NCI-H1417 treated with DMSO at 0.1 percent for 48 hours (cell line): ENCODE measurements at places on chromosomes 6 and 20.

DNA sequence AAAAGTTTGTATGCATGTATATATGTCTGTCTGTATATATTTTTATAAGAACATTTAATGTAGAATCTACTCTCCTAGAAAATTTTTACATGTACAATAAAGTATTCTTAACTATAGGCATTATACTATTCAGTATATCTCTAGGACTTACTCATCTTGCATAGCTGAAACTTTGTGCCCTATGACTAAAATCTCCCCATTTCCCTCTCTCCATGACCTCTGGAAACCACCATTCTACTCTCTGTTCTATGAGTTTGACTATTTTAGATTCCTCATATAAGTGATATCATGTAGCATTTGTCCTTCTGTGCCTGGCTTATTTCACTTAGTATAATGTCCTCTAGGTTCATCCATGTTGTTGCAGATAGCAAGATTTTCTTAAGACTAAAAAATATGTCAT, 205.1 kb upstream of the SMLR1 start:
- no peak for DNase-seq

- DNase-seq, result no peak
These were observed 454.9 kb downstream of the PTPRT start for GRCh38 chr20:42734660-42735368.

DNA sequence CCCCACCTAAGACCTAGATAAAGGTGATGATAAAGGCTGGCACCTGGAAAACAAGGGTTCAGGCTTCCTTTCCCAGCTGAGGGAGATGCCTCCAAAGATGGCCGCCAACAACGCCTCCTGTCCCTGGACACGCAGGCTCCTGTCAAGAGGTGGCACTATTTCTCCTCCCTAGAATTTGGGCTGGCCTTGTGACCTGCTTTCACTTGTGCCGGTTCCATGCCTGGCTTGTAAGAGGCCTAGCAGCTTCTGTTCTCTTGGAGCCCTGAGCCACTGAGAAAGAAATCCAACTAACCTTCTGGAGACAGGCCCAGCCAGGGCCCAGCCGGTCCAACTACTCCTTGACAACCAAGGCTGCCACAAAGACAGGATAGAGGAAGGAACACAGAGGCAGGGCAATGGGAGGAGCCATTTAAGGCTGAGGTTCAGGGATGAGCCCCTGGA, 60.2 kb upstream of the RALY start:
- no peak for DNase-seq

DNA sequence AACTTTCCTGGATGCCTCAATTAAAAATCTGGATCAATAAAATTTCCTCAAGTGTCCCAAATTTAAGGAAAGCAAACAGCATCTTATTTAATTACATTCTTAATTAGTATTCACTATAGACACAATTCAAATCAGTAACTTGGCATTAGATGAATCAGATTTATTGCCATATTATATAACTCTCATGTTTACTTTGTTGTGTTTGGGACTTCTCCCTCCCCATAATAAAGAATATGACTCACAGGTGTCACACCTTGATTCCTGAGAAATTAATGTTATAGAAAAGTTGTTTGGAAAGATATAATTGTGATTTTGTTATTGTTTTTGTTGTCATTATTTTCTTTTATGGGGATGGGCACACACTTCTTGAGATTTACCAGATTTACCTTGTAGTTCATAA, 18.4 kb downstream of the EYA4 start:
- DNase-seq, result no peak

DNA sequence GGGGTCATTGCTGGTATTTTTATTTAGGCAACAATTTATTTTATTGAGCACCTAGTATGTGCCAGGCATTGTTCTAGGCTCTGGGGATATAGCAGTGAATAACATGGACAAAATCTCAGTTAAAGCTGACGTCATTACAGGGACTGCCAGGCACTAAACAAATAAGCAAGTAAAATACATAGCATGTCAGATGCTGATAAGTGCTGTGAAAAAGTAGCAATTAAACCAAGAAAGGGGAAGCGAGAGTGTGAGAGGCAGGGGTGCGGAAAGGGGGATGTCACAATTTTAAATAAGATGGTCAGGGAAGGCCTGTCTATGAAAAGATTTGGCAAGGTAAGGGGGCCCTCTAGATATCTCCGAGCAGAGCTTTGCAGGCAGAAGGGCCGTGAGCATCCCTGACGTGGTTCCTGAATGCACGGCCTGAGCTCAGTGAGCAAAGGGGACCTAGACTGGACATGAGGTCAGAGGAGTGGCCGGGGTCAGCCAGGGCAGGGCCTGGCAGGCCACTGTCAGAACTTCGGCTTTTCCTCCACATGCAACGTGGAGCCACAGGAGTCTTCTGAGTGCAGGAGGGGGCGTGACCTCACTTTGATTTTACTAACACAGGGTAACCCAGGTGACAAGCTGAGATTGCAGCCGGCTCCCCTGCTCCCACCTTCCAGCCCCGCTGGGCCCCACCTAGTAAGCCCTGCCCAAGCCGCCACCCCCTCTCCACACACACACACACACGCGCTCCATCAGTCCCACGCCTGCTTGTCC, 24.2 kb upstream of the SIRPA start:
- no peak for DNase-seq

- peak; percentile 72 for DNase-seq
These were observed 42.2 kb downstream of the CDH26 start for GRCh38 chr20:60000271-60001042.

DNA sequence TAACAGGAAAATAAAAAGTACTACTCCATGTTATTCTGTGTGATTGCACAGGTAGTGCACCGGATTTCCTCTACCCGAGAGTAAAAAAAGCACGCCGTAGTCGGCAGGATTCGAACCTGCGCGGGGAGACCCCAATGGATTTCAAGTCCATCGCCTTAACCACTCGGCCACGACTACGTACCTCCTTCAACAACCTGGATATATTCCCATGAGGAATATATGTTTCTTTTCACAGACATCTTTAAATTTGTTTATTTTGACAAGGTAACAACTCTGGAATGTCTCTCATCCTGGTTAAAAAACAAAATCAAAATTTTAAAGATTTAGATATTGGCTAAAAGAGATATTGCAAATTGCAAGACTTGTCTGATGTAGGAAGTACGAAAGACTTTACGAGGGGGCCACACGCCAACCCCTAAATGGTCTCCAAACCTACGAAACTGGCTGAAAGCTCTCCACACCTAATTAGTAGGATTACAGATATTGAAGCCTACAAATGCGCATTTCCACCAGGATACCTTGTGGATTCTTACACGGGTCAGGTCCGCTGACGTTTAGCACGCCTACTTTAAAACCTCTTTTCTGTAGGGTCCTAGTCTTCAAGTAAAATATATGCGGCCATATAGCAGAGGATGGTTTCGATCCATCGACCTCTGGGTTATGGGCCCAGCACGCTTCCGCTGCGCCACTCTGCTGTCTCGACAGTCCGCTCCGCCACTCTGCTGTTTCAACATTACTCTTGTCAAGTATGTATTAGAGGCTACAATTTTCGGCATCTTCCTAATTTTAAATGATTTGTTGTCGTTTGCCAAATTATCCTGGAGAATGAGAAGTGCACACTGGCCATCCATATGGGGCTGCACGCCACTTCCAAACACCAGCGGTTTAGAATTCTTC, 52.2 kb upstream of the BTN3A2 start:
- DNase-seq, result peak; percentile 80

GRCh38 chr6:117389227-117390057, 36.3 kb downstream of the ROS1 start:
- DNase-seq, result no peak

DNA sequence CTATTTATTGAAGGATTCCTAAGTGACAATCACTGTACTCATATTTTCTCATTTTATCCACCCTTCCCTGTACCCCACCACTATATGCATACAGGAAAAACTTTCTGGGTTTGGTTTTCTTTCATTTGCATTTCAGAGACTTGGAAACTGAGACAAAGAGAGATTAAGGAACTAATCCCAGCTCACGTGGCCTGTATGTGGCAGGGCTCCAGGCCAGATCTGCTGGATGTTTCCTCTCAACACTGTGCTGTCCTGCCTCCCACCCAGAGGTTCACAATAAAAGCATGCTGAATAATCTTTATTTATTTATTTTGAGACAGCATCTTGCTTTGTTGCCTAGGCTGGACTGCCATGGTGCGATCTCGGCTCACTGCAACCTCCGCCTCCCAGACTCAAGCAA, 50.2 kb downstream of the CEP162 start:
- DNase-seq, result no peak

DNA sequence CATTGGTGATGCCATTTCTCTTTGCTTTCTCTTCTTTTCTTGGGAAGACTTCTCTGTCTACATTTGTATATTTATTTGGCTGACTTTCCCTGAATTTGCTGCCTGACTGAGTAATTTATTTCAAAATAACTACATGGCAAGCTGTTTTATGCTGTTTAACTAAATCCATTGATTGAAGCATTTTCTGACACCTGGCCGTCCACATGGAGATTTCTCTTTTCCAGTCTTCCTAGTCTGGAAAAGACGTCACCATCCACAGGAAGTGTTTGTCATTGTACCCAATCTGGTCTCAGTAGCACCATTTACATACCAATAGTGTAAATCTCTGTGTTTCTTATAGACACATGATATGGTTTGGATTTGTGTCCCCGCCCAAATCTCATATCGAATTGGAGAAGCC, 9.2 kb upstream of the MAS1L start:
- DNase-seq, result no peak

DNA sequence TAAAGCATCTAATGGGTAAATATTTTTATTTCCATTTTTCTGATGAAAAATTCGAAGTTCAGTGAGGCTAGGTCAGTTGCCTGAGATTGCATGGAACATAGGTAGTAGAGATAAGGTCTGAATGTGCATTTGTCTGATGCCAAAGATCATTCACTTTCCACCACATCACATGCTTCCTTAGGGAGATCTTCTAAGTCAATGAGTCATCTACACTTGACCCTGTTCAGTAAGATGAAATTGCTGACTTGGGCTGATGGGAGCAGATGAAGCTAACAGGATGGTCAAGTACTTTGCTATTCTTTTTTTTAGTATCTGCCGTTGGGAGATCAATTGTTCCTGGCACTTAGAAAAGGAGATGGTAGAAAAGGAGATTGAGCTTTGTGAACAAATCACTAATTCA, 511.3 kb downstream of the PHF3 start:
- DNase-seq, result no peak

GRCh38 chr20:50930139-50930975, 880 bp downstream of the ADNP start:
- DNase-seq, result no peak

DNA sequence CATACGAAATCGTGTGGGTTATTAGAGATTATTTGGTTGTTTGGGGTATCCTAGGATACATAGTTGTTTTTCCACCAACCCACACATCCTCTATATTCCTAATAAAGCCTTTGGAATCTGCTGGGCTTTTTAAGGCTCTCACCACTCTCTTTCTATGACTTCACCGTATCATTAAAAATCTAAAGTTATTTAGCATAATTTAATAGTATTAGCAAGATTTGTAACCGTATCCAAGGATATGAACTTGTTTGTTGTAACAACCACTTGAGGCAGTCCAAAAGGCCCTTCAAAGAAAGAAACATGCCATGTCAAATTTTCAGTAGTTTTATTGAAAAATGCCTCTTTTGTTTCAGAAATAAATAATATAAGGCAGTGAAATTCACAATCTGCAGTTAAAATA, 121.8 kb downstream of the COL12A1 start:
- no peak for DNase-seq

- no peak for DNase-seq
These were observed 20.4 kb upstream of the SYNJ2 start for GRCh38 chr6:157961153-157961831.

DNA sequence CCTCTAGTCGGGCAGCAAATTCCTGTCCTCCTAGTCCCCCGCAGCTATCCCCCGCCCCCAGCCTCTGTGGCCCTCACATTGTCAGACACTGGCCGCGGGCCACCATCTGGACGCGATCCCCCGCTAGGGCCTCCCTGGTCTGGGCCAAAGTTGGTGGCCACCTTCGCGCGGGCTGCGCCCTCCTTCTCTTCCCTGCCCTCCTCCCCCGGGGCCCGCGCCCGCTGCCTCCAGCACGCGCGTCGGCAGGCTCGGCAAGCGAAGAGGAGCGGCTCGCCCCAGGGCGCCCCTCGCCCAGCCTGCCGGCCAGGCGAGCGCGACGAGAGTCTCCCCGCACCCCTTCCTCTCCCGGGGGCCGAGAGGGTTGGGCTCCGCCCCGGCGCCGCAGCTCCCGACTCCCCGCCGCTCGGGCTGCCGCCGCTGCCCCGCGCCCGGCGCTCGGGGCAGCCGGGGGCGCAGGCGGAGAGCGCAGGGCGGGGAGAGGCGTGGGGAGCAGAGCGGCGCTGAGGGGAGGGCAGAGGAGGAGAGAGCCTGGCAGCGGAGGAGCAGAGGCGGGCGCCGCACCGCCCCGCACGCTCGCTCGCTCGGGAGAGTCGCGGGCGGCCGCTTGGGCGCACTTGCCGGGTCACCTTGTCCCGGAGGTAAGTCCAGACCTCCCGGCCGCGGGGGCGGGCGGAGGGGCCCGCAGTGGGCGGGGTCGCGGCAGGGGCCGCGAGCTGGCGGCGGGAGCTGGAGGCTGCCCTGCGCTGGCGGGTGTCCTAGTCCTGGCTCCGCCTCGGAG, at the start of gene SYNDIG1:
Gene SYNDIG1 (plus strand): TSS at position 514 of the 778 bp plus-strand sequence. CDS start 73,469 bp downstream, outside the sequence.
- no peak for DNase-seq

DNA sequence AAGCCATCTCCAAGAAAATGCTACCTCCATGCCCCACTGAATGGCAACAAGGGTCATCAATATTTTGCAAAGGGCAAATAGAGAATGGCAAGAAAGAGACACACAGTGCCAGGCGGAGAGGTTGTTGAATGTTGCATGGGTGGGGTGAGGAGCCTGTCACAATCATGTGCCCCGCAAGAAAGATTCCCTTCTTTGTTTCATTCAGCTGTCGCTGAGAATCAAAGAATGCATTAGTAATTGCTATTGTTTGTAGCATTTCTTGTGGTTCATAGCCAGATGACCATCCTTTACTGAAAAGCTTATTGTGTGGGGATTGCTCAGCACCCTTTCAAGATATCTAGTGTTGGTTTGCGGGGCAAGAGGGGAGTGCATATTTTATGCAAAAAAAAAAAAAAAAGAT, 166.5 kb upstream of the QKI start:
- DNase-seq, result no peak

DNA sequence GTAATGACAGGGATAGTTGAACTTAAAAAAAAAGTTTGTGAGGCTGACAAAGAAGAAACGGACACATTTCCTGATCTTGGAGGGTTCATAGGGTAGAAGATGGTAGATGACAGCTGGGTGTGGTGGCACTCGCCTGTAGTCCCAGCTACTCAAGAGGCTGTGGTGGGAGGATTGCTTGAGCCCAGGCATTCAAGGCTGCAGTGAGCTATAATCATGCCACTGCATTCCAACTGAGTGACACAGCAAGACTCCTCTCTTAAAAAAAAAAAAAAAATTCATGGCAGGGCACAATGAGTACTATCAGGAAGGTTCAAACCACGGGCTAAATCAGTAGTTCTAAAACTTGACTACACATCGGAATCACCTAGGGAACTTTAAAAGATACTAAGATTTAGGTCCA, 2.0 kb upstream of the MICA start:
- DNase-seq, result no peak

- no peak for DNase-seq
These were observed 65.6 kb downstream of the ATP9A start for GRCh38 chr20:51702556-51702955.

DNA sequence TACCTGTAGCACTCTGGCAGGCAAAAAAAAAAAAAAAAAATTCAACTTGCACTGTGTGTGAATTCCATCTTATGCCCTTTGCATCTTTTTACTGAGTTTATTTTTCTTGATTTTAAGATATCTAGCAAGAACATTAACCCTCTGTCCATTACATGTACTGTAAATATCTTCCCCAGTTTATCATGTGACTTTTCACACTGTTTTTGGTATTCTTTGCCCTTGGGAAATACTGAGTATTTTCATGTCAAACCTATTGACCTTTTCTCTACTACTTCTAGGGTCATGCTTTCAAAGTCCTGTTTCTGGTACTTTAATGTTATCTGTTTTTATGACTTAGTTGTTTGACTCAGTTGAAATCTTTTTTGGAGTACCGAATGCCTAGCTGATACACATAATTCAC, 843 bp upstream of the HUS1B start:
- no peak for DNase-seq
